ENCODE measurements at places on chromosomes 5 and 9. TPM values are rescaled to one million over a fixed set of nuclear protein-coding genes. Genes with fewer than 3 reads are reported as not detected.

- no peak overlapping the region for H3K4me3 ChIP-seq
- no peaks in the 10 kb centered on the region for H3K4me1 ChIP-seq
- H3K27ac ChIP-seq = no peak overlapping the region
- H3K36me3 ChIP-seq = peaks cover 4% of the 10 kb centered on the region
These were observed 15.9 kb downstream of the SWI5 start for GRCh38 chr9:128292009-128292408.

The GHR gene
- not detected for total RNA-seq

- no peak overlapping the region for H3K4me3 ChIP-seq
- no peaks in the 10 kb centered on the region for H3K36me3 ChIP-seq
- H3K27me3 ChIP-seq = no peaks in the 10 kb centered on the region
- DNase-seq = no peak
- H3K27ac ChIP-seq = no peak overlapping the region
These were observed 443.5 kb upstream of the CDH6 start for GRCh38 chr5:30749971-30750370.

The CDC14B gene
- total RNA-seq = 1.5 TPM

The RXFP3 gene
- not detected for total RNA-seq

DNA sequence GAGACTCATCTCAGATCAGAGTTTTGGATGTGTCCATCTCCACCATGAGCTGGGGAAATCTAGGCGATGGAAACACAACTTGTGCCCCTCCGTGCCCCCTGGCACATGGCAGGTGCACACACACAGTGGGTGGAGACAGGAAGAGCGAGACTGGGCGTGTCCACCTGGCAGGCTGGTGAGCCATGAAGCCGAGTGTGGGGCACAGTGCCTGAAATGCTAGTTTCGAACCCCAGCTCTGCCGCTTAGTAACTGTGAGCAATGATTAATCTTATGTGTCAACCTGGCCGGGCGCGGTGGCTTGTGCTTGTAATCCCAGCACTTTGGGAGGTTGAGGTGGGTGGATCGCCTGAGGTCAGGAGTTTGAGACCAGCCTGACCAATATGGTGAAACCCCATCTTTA is 80.8 kb upstream of the RNU6ATAC start:
- peaks cover 8% of the 10 kb centered on the region for H3K4me1 ChIP-seq
- no peak overlapping the region for H3K27ac ChIP-seq
- DNase-seq = no peak
- H3K36me3 ChIP-seq = peaks cover 2% of the 10 kb centered on the region
- H3K4me3 ChIP-seq = no peak overlapping the region

GRCh38 chr5:150615141-150615699 is 25.2 kb upstream of the SYNPO start:
- H3K27me3 ChIP-seq = peaks cover 3% of the 10 kb centered on the region
- no peak for DNase-seq
- H3K4me1 ChIP-seq = peaks cover 2% of the 10 kb centered on the region

DNA sequence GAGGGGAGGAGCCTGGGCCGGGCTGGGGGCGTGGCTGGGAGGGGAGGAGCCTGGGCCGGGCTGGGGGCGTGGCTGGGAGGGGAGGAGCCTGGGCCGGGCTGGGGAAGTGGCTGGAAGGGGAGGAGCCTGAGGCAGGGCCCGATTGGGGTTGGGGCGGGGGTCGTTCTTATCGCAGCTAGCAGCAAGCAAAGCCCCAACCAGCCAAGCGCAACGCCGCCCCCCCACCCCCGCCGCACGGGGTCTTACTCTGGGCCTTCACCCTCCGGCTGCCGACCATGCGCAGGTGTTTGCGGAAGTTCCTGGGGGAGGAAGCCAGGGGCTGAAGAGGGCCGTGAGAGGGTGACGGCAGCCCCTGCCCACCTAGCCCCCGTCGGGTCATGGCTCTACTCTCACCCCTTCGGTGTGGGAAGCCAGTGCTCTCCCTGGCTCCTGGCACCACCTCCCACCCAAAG is 5.0 kb downstream of the NSMF start:
- no peaks in the 10 kb centered on the region for H3K27me3 ChIP-seq
- peak; percentile 73 for DNase-seq
- no peak overlapping the region for H3K27ac ChIP-seq
- H3K4me1 ChIP-seq = peaks cover 38% of the 10 kb centered on the region
- peaks cover 33% of the 10 kb centered on the region for H3K36me3 ChIP-seq

Data from activated CD4-positive, alpha-beta T cell treated with anti-CD3 and anti-CD28 coated beads for 36 hours (primary cell).